CD4-positive, alpha-beta T cell treated with Interleukin-15 for 4 hours (primary cell): ENCODE measurements at places on chromosomes 2 and 18.

GRCh38 chr2:231905026-231905425 is 21.2 kb downstream of the NPPC start:
- no peak for DNase-seq

- no peak for DNase-seq
Measured at GRCh38 chr2:189153619-189154018, 25.9 kb downstream of the COL5A2 start.

DNA sequence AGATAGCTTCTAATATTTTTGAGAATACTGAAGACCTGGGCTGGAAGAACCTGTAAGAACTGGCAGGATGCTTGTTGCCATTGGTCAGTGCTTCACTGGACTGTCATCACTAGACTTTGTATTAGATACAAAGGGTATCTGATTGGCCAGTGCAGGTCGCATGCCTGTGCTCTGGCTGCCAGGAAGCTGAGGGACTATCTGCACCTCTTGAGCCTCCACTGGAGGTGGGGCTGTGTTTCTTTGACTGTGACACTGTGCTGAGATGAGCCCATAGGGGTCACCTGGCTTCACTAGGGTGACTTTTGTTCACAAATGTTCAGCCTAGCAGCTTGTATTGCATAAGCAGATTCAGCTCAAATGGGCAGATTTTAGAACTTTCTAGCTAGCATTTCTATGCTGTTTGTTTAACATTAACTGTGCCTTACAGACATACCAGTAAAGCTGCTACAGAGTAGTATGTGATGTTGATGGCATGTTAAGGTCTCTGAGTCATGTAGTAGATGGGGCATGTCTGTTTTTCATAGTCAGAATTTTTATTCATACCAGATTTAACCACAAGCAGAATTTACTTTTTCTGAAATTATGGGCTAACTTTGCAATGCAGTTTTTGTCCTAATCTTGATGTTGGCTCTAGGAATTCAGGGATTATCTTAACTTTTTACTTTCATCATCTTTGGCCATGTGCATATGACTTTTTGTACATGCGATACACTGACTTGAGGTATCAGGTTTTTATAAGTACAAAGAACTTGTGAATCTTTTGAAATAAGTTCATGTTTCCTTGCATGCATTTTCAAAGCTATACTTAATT is 56.1 kb downstream of the RHBDD1 start:
- DNase-seq, result no peak

- DNase-seq, result no peak
Measured at GRCh38 chr2:4937550-4937949, 754.6 kb upstream of the SOX11 start.
